Left colon (tissue), 2 donors: ENCODE measurements at places on chromosomes 5 and 9. TPM values are rescaled to one million over a fixed set of nuclear protein-coding genes. Genes with fewer than 3 reads are reported as not detected.

- DNase-seq, result no peak
These were observed 188.7 kb downstream of the HSPA4 start for GRCh38 chr5:133240425-133241091.

GRCh38 chr5:171901764-171902163 lies 104.7 kb downstream of the FBXW11 start:
- DNase-seq, result no peak

- no peak for DNase-seq
These were observed 20.9 kb downstream of the PCSK5 start for GRCh38 chr9:75911390-75911789.

GNA14 gene
- total RNA-seq, result 12.3 TPM

FOXD1 gene
- not detected for total RNA-seq

GABRA6 gene
- total RNA-seq, result not detected
